Astrocyte of the cerebellum (primary cell): ENCODE measurements at places on chromosomes 7 and 10.

DNA sequence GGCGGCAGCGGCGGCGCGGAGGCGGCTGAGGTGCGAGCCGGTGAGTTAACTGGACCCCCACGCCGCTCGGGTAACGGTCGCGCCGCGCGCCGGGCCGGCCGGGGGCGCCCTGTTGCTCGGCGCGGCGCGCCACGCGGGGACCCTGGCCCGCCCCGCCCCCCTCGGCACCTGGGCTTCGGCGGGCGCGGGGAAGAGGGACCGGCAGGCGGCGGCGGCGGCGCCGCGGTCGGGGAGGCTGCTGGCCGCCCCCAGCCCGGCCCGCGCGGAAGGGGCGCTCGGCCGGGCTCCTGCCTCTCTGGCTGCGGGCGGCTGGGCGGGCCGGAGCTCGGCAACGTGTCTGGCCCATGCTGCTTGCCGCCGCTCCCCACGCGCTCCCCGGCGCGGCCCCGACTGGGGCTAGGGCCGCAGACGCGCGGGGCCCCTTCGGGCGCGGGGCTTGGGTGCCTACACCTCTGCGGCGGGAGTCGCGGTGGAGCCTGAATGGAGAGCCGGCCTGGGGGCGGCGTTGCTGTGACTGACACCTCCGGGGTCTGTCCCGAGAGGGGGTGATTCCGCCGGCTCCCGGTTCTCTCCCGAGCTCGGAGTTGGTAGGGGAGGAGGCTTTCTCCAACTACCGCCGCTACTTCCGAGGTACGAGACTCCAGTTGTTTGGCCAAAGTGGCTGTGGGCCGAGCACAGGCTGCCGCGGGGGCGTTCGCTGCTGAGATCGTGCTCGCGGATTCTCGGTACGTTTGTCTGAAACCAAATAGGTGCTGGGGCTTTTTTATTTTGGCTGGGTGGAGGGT, 494 bp downstream of the PALS2 start:
- DNase-seq = no peak

- DNase-seq = peak; percentile 52
Measured at GRCh38 chr10:88991161-88991898, 732 bp downstream of the FAS start.

DNA sequence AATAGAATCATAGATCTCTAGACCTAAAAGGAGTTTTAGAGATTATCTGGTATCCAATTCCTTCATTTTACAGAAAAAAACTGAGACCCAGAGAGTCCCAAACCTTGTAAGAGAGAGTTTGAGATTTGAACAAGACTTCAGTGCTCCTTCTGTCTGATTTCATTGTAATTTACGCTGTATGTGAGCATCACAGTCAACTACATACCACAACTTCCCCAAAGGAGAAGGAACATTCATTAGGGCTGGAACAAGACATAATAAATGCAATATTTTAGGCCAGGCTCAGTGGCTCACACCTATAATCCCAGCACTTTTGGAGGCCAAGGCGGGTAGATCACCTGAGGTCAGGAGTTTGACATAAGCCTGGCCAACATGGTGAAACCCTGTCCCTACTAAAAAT, 17.3 kb upstream of the PRKAR2B start:
- DNase-seq = no peak

DNA sequence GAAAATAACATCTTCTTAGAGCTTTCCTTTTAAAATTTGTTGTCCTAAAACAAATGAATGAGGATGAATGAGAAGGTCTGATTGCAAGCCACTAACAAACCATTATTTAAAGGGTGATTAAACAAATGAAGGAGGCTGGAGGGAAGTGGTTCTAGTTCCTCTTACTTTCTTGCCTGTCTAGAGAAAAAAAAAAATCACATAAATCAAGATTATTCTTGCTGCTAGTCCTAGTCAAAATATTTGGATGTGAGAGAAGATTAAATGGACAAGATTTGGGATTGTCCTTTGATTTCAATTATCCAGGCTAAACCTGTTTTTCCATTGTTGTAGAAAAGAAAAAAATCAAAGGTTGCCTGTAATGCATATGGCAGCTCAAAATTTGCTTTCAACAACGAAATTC, 3.3 kb downstream of the SKAP2 start:
- DNase-seq = no peak

DNA sequence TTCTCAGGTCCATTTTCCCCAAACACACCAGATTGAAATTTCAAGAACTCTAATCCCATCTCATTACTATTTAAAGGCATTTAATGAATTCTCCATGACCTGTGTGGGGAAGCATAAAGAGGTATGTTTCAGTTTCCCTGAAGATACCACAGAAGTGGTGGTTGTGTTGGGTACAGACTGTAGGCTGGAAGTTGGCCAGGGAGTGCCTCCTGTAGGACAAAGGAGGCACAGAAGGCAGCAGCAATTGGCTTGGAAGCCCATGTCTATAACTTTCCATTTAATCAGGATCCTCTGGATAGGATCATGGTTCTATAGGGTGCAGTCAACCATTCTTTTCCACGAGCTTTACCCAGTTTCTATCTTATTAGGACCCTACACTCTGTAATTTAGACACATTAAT, 8.6 kb upstream of the BET1 start:
- no peak for DNase-seq

DNA sequence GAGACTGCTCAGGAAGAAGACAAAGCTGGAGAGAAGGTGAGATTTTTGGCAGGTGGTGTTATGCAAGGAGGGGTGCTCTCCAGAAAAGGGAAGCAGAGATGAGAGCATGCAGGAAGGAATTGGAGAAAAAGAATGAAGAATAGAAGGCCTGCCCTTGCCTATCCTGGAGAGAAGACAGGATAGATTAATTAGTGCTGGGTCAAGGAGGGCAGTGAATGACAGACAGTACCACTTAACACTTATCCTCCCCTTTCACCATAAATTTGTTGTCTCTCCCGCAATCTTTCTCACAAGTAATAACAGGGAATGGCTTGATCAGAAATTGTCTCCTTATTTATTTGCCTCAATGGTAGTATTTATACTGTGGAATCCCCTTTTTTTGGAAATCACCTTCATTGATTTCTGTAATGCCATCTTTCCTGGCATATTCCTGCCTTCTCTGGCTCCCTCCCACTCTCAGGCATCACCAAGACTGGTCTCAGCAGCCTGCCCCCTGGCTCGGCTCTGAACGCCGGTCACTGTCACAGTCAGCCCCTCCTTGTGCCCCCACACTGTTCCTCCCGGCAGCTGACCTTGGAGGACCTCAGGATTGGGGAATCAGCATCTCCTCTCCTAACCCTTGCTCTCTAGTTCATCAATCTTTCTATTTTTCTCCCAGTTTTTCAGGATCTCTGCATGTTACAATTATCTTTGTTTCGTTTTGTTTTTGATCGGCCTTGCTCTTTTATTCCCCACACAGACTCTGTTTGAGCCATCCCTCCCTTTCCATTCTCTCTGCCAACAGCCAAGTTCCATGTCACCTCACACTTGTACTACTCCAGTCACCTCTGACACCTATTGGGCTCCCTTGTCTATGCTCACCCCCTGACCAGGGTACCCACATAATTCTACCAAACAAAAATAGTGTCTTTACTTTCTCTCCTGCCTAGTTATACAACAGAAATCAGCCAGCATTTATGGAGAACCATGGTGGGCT, 294.2 kb downstream of the PLXDC2 start:
- no peak for DNase-seq

DNA sequence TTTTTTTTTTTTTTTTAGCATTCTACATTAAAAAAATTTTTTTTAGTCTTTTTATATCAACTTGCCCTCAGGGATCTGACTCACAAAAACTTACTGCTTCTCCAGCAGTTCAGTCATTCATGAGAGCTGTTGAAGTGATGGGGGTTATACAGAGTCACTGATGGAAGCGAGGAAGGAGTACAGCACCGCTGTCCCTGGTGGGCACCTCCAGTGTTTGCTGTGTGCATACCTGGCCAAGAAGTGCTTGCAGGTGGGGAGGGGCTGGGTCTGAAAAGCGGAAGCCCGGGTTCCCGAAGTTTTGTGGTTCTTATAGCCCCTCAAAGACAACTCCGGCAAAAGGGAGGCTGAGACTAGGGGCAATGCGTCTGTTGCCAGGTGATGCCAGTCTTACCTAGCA, 46.2 kb downstream of the MINDY4 start:
- no peak for DNase-seq

GRCh38 chr7:7521259-7521658, 14.4 kb downstream of the COL28A1 start:
- DNase-seq = no peak

DNA sequence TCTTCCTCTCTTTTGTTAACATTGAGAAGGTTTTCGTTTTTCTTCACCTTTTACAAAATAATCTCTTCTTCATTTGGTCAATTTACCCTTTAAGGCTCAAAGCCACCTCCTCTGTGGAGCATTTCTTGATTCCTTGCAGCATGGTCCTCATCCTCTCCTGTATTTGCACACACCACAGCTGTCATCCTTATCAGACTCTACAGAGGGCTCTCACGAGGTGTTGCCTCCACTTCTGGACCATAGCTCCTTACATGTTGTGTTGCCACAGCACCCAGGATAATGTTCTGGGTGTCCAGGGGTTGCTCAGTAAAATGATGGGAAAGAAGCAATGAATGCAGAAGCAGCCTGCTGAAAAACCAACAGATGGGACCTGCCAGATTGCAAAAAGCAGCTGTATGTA, 192.8 kb downstream of the SH2D4B start:
- no peak for DNase-seq

- DNase-seq = no peak
Measured at GRCh38 chr7:133945497-133945896, 181.6 kb upstream of the LRGUK start.

GRCh38 chr7:131502810-131503508, 53.5 kb downstream of the PODXL start:
- DNase-seq = no peak

- DNase-seq = peak; percentile 55
Measured at GRCh38 chr10:2978111-2978510, 89.2 kb upstream of the PFKP start.

GRCh38 chr10:28442403-28442802, 90.5 kb upstream of the WAC start:
- no peak for DNase-seq
